ENCODE measurements at places on chromosomes 12 and 14.

DNA sequence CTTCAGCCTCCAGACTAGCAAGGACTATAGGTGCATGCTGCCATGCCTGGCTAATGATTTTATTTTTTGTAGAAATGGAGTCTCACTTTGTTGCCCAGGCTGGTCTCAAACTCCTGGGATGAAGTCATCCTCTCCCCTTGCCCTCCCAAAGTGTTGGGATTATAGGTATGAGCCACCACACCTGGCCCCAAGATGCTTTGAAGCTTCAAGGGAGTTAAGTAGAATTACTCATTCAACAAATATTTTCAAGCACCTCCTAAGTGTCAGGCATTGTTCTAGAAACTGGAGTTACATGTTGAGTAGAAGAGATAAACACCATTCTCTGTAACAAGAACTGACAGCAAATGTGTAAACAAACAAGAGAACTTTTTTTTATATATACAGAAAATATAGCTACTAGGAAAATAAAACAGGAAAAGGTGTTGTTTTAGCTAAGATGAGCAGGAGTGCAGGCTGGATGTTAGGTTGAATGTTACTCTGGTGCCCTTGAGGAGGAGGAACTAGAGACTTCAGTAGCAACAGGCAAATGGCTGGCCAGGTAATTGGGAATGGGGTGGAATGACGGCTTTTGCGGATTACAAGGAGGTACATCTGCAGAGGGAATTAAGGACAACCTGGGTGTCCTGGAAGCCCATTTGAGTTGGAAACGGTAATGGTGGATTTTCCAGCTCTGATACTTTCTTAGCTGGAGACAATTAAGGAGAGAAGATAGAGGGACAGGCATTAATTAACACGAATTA lies 32.0 kb upstream of the CFAP54 start:
- no peak for DNase-seq

DNA sequence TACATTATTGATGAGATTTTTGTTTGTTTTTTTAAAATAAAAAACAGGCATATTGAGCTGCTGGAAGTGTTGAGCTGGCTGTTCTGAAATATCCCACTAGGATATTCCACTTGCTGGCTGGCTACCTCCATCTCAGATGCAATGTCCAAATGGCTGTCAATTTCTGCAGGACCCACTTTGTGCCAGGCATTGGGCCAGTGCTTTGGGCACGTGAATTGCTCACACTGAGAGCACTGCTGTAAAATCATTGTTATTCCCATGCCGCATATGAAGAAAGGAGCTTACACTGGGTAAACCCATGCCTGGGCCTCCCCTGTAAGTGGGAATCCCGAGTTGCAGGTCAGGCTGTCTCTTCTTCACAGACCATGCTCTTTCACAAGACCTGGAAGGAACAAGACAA lies 56.7 kb downstream of the RGS6 start:
- no peak for DNase-seq

DNA sequence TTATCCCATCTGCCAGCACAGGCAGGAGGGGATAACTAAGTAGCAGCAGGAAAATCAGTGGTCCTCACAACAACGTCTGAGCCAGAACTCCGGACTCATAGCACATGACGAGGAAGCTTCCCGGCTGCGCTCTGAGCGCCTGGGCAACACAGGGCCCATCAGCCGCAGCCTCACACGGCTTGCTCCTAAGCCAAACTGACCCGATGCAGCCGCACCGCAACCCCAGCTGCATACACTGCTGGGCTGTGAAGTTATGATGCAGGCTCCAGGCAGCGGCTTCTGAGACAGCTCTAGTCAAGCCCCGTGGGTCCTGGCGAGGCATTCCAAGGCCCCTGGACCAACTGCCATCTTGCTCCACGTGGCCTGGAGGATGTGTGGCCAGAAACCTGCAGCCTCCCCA lies 28.1 kb downstream of the ZFYVE21 start:
- DNase-seq, result no peak

DNA sequence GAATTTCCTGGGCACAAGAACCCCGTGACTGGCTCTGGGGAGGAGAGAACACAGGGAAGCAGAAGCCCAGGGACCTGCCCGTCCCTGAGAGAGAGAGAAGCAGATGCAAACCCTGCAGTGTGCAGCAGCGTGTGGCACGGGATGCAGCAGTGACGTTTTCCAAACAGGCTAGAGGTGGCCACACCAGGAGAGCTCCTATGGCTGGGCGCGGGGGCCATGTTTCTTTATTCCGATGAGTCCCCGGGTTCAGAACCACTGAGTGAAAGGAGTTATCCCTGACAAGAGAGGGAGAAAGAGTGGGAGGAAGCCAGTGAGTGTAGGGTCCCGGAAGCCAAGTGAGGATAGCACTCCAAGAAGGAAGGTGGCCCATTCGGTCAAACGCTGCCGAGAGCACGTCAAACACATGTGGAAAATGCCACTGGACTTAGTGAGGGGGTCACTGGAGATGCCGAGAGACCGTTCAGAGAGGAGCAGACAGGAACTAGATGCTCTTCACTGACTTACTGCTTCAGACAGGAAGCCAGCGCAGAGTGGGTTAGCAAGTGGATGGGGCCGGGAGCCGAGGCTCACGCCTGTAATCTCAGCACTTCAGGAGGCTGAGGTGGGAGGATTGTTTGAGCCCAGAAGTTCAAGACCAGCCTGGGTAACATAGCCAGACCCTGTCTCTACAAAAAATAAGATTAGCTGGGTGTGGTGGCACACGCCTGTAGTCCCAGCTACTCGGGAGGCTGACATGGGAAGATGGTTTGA lies 123.0 kb downstream of the BCL11B start:
- no peak for DNase-seq

GRCh38 chr12:7961395-7962178 lies 25.6 kb upstream of the SLC2A3 start:
- no peak for DNase-seq

DNA sequence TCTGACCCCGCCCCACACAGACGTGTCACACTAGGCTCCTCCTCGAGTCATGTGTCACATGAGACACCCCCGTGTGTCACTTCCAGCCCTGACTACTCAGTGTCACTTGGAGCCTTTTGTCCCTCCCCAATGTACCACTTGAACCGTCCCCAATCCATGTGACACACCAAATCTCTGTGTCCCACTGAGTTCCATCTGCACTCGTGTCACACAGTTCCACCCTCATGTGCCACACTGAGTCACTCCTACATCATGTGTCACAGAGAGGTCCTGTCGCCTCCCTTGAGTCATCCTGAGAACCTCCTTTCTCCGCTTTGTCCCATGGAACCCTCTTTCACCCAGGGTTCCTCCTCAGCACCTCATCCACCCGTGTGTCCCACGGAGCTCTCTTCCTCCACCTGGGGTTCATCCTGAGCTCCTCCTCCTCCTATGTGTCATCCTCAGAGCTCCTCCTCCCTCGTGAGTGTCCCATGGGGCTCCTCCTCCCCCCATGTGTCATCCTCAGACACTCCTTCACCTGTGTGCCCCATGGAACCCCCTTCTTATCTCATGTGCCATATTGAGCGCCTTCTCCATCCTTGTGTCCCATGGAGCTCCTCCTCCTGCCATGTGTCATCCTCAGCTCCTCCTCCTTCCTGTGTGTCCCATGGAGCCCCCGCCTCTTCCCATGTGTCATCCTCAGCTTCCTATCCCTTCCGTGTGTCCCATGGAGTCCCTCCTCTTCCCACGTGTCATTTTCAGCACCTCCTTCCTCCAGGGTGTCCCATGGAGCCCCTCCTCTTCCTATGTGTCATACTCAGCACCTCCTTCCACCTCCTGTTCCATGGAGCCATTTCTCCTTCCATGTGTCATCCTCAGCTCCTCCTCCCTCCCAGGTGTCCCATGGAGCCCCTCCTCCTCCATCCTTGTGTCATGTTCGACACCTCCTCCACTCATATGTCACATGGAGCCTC lies 32.0 kb downstream of the RTL1 start:
- DNase-seq, result no peak

DNA sequence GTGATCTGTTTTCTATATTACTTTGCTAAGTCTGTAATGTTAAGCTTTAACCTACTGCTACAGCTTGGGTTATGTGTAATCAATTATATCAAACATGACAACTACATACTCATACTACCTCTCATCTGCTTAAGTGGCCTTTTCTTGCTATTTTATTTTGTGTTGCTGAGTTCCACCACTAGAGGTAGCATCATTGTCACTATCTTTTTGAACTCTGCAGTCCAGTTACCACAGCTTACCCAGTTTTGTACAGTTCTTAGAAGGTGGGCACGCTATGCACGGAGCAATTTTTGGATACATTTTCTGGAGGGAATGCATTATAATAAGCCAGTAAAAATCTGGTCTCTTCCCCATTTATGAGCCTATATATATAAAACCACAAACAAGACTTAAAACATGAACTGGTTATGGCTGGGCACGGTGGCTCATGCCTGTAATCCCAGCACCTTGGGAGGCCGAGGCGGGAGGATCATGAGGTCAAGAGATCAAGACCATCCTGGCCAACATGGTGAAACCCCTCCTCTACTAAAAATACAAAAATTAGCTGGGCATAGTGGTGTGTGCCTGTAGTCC lies 48.5 kb downstream of the SAV1 start:
- no peak for DNase-seq

- DNase-seq, result no peak
These were observed 18.6 kb upstream of the GALNT8 start for GRCh38 chr12:4701395-4702190.

GRCh38 chr12:85559536-85559935 lies 276.7 kb downstream of the RASSF9 start:
- no peak for DNase-seq

DNA sequence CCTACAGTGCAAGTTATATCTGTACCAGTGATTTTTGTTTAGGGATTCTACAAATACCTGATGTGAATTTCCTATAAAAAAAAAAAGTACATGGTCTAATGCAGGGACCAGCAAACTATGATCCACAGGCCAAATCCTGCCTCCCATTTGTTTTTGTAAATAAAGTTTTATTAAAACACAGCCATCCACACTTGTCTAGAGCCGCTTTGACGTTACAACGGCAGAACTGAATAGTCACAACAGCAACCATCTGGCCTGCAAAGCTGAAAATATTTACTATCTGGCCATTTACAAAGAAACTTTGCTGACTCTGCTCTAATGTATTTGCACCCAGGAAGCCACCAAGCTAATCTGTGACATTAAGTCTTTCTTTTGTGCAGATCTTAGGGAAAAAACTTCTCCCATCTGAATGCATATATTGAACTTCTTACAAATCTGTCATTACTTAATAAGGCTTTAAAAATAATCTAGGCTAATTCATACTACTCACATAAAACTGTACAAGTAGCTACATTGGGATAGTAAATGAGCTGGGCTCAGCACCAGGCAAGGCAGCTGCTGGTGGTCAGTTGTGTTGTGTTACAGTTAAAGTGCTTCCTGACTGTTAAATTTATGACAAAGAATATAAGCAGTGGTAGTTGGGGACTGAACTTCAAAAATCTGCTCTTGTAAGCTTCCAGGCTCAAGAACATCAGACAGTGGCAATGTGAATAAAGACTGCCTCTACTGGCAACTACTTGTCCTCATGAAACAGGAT lies 303.3 kb downstream of the MED13L start:
- DNase-seq, result no peak

- no peak for DNase-seq
These were observed 25.0 kb downstream of the RXYLT1 start for GRCh38 chr12:63804746-63805145.

DNA sequence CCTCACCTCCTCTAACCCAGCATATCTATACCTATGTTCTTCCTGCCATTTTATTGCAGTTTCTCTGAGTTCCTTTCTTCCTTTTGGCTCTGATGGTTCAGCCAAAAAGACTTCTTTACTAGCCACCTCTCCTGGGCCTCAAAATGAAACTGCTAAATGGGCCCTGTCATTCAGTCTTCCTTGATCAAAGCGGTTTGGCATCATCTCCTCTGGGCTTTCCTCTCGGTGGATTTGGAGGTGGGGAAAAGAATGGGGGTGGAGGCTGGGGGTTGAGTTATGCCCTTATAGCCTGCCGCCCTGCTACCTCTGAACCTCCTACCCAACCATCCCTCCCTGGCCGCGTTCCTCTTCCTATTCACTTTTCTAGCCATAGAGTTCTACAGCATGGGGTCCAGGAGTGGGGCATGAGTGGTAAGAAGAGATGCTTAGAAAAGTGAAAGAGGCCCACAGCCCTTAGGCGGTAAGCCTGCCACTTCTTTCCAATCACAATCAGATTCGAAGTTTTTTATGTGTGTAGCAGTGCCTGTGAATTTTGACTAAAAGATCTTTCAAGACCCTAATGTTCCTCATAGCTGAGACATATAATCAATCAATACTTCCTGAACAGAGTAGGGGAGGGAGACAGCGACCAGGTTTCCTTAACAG lies 2.5 kb downstream of the AJUBA start:
- no peak for DNase-seq

DNA sequence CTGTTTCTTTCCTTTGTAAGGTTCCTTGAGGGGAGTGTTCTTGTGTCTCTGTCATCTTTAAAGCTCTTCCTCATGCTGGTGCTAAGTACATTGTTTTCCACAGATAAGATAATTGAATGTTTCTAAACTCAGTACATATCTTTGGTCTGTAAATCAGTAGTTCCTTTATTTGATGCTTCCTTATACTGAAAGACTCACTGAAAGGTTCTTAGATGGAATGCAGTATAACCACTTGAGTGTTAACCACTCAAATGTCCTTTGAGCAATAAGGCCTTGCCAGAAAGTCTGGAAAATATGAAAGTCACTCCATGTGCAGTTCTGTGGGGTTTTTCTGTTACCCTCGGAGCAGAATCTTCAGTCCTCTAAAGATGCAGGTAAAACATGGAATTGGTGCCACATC lies 23.0 kb upstream of the RNU6-8 start:
- no peak for DNase-seq

- no peak for DNase-seq
These were observed 59.7 kb downstream of the MGAT4C start for GRCh38 chr12:86196465-86196864.

DNA sequence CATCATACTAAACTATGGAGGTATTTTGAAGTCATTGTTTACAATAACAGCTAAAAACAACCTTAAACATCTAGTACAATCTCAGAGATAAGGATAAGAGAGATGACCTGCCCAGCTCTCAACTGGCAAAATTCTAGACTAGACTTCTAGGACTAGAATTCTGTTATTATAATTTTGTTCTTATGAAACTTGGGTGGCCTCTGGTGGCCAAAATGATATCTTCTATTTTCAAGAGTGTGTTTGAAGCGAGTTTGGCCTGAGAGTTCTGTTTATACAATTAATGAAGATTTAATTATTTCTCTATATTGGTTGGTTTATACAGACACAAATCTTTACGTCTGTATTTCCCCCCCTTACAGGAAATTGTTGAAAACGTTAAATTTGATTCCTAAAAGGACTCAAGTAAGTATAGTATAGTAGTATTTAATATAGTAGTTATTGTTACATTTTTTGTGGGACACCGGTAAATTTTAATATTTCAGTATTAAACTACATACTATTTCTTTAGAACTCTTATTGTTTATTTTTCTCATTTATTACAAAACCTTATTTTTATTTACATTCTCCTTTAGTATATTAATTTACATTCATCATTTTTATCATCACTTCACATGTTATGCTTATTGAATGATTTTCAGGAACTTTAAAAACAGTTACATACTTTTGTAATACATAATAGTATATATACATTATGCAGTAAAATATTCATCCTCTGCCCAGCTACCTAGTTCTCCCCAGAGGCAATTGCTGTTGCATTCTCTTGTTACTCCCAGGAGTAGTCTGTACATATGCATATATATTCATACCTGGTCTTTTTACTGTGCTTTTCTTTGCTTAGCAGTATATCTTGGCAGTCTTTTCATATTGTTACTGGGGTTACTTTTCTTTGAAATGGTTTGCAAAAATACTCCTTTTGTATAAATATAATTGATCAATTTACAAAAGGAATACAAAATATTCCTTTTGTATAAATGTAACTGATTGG lies 6.6 kb downstream of the PPHLN1 start:
- DNase-seq, result no peak

- DNase-seq, result no peak
These were observed 128.5 kb downstream of the KIF26A start for GRCh38 chr14:104266631-104267575.
